RWPE2 (cell line): ENCODE measurements at places on chromosomes 1 and 21.

DNA sequence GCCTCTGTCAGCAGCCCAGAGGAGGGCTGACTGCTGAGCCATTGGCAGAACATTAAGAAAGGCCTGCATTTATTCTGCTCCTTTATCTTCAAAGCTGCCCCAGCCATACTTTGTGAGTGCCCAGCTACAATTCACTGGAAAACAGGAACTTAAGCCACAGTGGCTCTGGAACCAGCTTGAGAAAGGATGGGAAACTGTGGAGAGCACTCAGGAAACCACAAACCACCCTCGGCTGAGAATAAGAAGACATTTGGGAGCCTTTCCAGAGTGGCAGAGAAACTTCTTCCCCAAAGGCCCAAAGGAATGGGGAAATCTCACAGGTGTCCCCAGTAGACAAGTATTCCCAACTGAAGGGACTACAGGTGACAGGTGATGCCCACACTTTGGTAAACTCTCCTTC lies 1.8 kb downstream of the LAMB3 start:
- DNase-seq, result no peak

DNA sequence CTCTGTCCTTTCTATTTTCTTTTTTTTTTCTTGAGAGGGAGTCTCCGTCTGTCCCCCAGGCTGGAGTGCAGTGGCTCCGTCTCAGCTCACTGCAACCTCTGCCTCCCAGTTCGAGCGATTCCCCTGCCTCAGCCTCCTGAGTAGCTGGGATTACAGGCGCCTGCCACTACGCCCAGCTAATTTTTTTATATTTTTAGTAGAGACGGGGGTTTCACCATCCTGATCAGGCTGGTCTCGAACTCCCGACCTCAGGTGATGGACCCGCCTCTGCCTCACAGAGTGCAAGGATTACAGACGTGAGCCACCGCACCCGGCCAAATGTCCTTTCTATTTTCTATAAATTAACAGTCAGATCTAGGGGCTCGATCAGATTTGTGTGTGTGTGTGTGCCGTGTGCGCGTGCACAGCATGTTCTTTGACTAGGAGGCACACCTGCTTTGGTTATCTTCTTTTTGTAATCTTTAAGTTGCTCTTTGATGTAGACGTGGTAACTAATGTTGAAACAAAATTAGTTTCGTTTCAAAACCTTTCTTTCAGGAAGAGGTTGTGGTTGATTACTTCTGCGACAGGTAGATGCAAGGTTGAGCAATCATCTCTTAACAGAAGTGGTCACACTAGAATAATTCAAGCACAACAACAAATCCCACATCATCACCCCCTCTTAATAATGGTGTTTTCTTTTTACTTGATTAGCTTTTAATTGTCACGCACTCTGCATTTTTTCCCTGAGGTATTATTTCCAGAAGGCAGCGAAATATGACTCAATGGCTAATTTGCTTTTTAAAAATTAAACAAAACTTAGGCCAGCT lies 779 bp upstream of the DEGS1 start:
- no peak for DNase-seq

DNA sequence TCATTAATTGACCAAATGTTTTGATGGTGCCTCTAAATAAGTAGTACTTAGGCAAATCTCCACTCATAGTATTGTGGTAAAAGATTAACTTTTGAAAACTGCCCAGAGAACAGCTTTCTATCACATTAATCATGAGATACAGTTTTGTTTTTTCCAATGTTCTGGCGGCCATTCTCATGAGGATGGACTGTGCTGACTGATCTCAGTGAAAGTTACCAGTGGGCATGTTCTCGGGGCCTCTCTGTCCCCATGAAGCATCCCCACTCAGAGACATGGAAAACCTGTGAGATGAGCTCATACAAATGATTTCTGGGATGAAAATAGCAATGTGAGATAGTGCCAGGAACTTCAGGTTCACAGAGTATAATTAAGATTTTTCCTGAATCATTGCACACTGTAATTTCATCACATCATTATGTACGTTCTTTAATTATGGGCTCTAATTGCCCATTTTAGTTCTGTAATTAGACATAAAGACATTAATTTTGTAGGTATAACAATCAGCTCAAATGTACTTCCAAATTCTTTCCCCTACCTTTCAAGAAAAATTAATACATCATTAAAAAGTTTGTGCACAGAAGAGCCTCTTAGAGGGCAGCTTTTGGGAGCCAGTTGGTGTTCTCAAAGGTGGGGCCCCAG lies 40.5 kb downstream of the DDR2 start:
- no peak for DNase-seq

GRCh38 chr1:161261261-161262235 lies 3.0 kb downstream of the PCP4L1 start:
- DNase-seq, result no peak

DNA sequence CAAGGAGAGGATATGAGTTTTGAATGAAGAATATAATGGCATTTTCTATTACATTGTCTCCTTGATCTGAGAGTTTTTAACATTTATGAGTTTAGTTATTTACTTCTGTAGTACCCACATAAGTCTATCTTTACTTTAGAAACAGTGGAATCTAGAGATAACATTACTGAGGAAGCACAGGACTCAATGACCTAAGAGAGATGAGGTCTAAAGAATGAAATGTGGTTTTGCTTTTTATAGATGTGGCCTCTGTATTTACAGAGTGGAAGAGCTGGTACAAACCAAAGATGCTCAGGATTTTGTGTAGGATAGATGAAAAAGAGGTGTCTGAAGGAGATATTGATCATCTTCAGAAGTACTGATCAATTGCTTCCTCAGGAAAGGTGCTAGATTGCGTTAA lies 177.3 kb downstream of the KCTD3 start:
- DNase-seq, result no peak

DNA sequence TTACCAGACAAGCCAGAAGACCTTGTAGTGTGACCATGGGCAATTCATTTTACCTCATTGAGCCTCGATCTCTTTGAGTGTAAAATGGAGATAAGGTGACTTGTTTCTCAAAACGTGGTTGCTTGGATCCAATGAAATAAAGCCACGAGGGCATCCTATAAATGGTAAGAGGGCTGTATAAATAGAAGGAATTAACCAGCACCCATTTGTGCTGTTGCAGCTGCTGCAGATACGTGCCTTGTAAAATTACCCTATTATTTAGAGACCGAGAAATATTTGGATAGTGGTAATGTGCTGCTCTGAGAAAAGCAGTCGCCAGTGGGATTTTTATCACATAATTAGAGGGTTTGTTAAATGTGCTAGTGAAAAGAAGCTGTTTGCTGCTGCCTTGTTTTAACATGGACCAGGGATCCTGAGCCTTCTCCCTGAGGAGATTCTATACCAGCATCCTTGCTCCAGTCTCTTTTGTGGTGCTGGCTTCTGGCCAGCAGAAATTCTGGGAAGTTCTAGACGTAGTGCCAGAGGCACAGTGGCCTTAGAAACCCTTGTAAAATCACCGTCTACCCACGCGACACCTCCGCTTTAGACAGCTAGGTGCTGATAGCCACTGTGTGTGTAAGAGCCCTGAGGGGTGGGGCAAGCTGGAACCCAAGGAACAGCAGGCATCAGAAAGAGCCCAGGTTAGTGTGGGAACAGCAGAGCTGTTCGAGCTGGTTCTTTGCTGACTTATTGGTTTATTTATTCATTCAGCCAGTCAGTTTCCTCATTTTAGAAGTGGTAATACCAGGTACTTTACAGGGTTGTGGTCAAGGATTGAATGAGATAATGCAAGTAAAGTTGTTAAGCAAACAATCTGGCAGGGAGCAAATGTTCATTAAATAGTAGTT lies 137.5 kb downstream of the NOS1AP start:
- DNase-seq, result no peak

DNA sequence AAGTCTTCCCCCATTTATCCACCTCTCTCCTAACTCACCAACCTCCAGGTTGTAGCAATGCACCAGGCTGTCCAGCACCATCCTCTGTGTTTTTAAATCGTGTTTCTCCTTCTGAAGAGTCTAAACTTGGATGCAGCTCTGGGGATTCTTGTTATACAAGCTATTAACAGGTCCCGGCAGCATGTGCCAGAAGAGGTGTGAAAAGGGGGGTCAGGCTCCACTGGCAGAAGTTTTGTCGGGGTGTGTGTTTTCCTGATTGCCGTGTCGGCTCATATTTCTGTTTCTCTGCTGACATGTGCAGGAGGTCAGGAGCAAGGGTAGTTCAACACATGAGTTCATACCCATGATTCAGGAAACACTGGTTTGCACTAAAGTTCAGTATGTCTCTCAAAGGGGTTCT lies 658.6 kb upstream of the CAMK1G start:
- no peak for DNase-seq

DNA sequence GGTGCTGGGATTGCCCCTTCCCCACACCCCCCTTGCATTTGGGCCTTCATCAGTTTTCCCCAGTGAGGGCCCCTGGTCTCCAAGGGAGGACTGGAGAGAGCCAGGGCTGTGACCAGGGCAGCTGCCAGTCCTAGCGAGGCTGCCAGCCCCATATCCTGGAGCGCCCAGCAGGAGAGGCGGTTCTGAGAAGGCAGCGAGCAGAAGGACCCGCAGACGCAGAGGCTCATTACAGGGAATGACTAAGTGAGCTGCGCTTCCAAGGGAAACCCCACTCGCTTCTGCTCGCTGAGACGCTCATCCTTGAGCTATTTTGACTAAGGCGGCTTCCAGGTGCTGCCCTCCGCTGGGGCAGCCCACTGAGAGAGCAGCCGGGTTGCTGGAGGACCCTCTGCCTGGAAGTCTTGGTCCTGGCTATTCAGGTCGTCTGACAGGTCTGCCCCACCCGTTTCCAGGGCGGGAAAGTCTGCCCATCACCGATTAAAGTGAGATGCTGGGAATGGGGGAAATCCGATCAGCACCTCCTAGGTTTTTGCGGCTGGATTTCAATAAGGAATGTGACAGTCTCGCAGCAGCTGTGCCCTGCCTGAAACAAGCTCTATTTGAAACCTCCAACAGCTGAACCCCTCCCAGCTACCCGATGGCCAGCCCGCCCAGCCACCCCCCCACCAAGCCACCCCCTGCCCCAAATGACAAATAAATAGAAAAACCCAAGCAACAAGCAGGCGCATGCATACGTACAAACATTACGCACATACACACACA lies 2.8 kb downstream of the KCNN3 start:
- no peak for DNase-seq

DNA sequence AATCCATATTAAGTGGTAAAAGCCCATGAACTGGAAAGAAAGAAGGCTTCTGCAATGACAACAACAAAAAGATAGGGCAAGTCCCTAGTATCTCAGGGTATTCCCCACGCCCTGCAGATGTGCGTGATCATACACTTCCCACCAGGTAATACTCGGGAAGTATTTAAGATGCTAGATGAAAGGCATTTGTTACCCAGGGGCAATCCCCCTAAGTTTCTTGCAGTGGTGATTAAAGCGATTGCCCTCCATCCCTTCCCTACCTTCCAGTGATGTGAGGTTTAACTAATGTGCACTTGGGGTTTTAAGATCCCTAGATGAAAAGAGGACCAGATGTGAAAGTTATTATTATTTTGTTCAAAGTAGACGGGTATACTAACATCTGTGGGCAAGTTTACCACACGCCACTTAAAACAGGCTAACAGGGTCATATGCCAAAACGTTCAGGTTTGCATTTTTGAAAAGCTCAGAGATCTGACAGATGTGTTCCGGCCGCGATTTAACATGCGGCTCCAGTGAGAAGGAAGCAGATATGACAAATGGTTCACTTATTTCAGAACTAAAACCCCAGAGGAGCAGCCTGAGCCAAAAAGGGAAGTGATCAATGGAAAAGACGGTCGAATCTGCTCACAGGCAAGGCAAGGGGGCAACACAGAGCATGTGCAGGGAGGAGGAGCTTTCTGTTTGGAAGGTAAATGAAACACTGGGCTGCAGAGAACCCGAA lies 17.4 kb downstream of the TIAM1 start:
- no peak for DNase-seq

- DNase-seq, result no peak
Measured at GRCh38 chr1:51170342-51170741, 65.7 kb upstream of the RNF11 start.
